T-cell (primary cell): ENCODE measurements at places on chromosomes 6 and 20. TPM values are rescaled to one million over a fixed set of nuclear protein-coding genes. Genes with fewer than 3 reads are reported as not detected.
A peak's percentile ranks its signal among the peaks of the same experiment; 100 is the strongest.

The UST gene
- 5.3 TPM for total RNA-seq

DNA sequence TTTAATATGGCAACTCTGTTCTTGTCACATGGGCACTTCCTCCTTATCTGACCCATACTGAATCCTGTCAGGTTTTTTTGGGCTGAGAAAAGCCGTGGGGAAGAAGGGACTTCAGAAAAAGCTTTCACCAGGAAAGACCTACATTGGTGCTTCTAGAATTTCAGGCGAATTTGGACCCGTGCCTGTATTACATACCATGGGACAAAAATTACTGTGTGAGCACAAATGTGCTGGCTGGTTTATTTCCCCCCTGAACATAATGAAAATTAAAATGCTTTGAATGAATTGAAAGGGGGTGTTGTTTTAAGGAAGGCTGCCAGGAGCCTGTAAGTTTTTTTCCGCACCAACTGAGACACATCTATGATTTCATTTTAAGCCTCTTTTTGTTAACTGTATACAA lies 29.6 kb downstream of the CAP2 start:
- no peak for DNase-seq

- DNase-seq, result no peak
Observed at GRCh38 chr6:84635081-84635761, 129.2 kb downstream of the TBX18 start.

GRCh38 chr6:154502553-154502952 lies 7.9 kb downstream of the CNKSR3 start:
- DNase-seq, result no peak

DNA sequence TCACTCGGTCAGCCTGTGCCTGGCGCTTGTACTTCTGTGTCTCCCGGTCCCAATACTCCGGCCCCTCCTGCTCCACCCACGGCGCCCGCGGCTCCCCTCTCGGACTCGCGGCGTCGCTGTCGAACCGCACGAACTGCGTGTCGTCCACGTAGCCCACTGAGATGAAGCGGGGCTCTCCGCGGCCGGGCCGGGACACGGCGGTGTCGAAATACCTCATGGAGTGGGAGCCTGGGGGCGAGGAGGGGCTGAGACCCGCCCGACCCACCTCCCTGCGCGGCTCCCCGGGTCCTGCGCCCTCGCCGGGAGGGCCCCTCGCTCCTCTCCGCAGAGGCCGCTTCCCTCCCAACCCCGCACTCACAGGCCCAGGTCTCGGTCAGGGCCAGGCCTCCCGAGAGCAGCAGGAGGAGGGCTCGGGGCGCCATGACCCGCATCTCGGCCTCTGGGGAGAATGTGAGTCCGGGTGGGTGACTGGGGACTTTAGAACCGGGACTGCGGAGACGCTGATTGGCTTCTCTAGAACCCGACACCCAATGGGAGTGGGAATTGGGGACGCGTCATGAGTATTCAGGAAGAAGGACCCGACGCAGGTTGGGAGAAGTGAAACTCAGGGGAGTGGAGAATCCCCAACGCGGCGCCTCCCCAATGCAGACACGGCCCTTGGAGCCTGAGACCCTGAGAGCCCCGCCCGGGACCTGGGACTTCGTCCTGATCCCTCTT lies at the start of gene HLA-C:
Gene HLA-C (minus strand): TSS at position 452 of the 717 bp plus-strand sequence. CDS start 21 bp downstream, at position 431.
- DNase-seq, result peak; percentile 92

DNA sequence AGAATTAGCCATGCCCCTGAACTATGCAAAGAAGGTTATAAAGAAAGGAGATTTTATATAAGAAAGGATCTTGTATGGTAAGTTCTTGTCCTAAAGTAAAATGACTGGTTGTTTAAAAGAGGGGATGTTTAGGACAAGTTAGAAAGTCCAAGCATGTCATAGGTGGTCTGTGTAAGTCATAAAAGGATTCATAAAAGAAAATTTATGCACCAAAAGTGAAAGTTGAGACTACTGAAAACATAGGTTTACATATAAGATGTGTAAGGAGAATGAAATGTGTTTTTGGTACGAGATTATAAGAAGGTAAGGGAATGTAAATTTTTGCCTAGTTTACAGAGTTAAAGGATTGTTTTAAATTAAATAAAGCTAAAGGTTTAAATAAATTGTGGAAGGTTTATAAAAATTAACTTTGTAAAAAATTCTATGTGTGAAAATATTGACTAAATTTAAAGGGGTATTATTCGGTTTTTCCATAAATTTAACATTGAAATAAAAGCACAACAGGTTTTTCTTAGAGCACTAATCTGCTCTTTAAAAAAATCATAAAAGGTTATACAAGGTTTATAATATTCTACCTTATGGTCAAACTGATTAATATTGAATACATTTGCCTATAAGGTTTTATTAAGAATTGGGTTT lies 93.6 kb upstream of the UST start:
- DNase-seq, result no peak

DNA sequence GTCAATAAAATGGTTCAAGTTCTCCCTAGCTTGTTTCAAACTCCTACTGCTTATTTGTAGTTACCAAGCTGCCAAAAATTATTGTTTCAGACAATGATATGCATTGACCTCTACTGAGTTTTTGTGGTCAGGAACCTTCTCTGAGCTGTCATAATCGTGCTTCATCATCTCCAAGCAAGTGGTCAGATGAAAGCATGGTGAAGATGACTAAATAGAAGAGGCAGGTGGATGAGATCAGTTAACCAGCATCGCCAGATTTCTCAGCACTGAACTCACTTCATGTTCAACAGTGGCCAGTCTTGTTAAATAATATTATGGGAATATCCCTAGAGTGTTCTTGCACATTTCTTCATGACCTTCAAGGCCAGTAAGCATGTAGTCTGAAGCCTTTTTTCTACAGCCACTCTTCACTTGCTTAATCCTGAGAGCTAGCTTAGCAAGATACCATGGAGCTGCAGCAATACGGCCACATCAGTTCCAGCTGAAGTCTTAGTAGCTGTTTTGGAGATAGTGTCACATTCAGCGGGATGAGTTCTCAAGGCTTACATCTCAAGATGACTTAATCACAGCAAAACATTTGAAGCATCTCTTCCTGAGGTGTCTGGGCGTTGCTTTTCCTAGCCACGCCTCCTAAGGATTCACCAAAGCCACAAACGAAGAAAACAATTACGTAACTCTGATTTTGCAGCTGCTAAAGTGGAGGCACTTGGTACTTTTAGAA lies 101.6 kb upstream of the TMEM30A start:
- DNase-seq, result no peak

GRCh38 chr20:46047821-46048220 lies 18.8 kb downstream of the SLC12A5 start:
- no peak for DNase-seq

DNA sequence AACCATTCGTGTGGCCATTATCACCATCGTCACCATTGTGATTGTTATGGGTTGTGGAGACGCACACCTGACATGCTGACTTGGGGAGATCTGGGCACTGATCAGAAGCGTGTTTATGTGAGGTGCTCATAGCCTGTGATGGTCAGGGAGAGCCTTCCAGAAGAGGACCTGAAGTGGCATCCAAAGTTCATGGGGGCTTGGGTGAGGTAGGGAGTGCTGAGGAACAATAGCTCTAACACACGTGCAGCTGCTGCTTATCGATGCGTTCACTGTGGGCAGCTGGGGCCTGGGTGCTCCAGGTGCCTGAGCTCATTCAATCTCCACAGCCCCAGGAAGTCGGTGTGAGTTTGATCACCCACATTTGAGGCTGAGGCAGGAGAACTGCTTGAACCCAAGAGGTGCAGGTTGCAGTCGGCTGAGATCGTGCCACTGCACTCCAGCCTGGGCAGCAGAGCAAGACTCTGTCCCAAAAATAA lies 227.3 kb downstream of the PREX1 start:
- DNase-seq, result no peak

The ZNF334 gene
- 0.25 TPM for total RNA-seq

The TMC2 gene
- total RNA-seq, result not detected

DNA sequence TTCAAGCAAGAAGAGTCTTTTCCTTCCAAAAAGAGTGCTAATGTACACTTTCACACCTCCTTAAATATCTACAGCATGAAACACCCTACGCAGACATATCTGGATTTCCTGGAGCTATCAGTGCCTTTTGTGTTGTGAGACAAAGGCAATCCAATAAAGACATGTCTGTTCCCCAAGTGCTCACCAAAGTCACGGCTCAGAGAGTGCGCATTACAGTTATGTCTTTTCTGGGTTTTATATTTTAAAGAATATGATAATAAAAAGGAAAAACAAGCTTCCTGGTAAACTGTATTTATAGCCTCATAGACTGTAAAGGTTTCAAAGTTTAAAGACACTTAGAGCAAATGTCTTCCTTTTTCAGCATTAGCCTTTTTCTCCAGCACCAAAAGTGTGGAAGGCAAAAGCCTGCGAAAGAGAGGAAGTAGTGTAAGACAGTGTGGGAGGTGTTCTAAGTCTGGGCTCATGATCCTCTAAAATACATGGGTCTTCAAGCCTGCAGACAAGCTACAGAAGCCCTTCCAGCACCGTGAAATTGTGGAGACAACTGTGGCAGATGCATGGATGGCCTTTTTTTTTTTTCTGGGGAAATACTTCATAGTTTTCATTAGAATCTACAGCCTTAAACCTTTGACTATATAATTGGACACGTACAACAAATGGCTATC lies 135.0 kb upstream of the SLC35B3 start:
- no peak for DNase-seq

The RPL10A gene
- 2,041 TPM for total RNA-seq

DNA sequence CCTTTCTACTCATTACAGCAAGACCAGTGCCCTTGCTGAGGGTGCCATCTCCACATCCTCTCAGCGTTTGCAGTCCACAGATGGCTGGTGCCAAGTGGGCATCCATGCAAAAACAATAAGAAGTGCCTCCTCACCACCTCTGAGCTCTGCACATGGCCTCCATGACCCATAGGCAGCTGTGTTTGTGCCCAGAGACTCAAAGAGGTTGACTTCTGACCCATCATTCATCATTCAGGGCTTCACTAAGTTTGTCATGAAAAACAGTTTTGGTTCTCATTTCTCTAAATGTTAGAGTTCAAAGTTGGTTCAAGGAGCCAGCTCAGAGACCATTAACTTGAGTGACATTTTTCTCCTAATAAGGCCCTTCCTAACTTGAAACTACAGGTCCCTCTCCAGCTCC lies 512.6 kb upstream of the MAP3K7 start:
- DNase-seq, result no peak
